ENCODE measurements at places on chromosomes 6 and 20. TPM values are rescaled to one million over a fixed set of nuclear protein-coding genes. Genes with fewer than 3 reads are reported as not detected.

KIF25 gene
- total RNA-seq, result 1.8 TPM

TMEM181 gene
- total RNA-seq, result 34.2 TPM

ECT2L gene
- not detected for total RNA-seq

SYCP2 gene
- 15.3 TPM for total RNA-seq

TREML1 gene
- total RNA-seq, result not detected

PNLDC1 gene
- not detected for total RNA-seq

WFDC10B gene
- not detected for total RNA-seq

PRICKLE4 gene
- total RNA-seq, result 4.4 TPM

GNAS-AS1 gene
- total RNA-seq, result 3.0 TPM

TREM2 gene
- 3.6 TPM for total RNA-seq

MUC21 gene
- total RNA-seq, result not detected

BPIFB1 gene
- not detected for total RNA-seq
